Vagina (tissue), 2 donors: ENCODE measurements at places on chromosomes 16 and 17.

GRCh38 chr17:39774047-39774446, 36.3 kb downstream of the GRB7 start:
- DNase-seq: no peak

GRCh38 chr16:59164461-59164860, 430.3 kb upstream of the GOT2 start:
- DNase-seq: no peak

DNA sequence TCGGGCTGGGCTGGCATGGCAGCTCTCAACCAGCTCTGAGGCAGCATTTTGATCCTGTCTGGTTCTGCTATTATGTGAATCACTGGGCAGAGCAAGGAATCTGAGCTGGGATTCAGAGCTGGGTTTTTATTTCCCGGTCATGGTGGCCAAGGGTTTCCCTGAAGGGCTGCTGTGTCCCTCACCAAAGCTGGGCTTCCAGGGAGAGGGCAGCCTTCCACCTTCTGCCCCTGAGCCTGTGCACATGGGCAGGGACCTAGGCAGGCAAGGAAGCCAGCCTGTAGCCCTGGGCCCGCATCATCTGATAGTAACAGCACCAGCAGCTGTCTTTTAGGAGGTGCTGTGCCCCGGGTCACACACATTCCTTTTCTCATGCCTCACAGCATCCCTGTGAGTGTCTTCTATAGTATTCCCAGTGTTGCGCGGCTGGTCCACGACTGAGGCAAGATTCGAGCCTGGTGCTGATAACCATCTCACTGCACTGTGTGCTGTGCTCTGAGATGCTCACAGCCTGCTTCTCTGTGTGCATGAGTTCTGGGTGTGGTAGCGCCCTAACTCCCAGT, 85.3 kb upstream of the PLCG2 start:
- no peak for DNase-seq

- no peak for DNase-seq
These were observed 5.8 kb upstream of the ZNF23 start for GRCh38 chr16:71467810-71468209.

GRCh38 chr17:71273441-71273840, 847.4 kb upstream of the SOX9 start:
- no peak for DNase-seq
